ENCODE measurements at places on chromosomes 5 and 9.

- DNase-seq, result no peak
Observed at GRCh38 chr5:95486191-95486590, 68.6 kb downstream of the SKIC3 start.

DNA sequence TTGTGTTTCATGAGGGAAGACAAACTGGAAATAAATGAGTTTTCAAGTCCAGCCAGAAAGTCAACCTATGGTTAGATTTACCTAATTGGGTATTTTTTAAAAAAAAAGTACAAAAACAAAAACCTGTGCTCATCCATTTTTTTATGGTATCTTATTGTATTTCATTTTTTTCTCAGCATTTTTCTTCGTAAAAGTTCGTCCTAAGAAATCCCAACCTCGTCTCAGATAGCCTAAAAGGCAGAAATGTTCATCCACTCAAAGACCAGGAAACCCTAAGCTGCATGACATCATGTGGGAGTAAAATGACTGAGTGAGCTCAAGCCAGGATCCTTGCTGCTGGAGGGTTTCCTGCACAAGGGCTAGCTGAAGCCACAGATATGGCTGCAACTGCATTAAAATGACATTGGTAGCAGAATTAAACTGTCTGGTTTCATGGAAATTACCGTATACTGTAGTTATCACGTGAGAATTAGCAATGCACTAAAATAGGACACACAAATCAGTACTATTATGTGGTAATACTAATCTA is 70.4 kb downstream of the NFIB start:
- DNase-seq, result no peak

GRCh38 chr5:137215261-137215660 is 283.9 kb downstream of the SPOCK1 start:
- peak; percentile 41 for DNase-seq

- no peak for DNase-seq
Observed at GRCh38 chr5:81188962-81189361, 44.2 kb upstream of the CKMT2 start.

DNA sequence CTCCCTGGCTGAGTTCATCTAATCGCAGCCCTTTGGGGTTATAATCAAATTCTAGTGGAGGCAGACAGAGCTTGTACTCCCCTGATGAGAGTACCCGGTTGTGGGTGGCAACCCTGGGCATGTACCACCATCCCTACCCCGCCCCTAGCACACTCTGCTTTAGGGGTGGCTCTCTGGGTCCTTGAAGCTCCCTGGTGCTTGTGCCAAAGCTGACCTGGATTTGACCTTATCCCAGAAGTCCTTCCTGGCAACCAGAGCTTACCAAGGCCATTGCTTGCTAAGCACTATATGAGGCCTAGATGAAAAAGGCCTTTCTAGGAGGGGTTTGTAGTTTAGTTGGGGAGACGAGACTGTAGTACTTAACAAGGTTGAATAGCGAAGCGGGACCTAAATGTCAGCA is 72.2 kb downstream of the RGS3 start:
- DNase-seq, result no peak

GRCh38 chr5:5649641-5650040 is 227.2 kb downstream of the ICE1 start:
- no peak for DNase-seq

GRCh38 chr9:79939819-79940218 is 368.1 kb downstream of the TLE4 start:
- no peak for DNase-seq

GRCh38 chr9:136147890-136148714 is 29.4 kb upstream of the TMEM250 start:
- no peak for DNase-seq

DNA sequence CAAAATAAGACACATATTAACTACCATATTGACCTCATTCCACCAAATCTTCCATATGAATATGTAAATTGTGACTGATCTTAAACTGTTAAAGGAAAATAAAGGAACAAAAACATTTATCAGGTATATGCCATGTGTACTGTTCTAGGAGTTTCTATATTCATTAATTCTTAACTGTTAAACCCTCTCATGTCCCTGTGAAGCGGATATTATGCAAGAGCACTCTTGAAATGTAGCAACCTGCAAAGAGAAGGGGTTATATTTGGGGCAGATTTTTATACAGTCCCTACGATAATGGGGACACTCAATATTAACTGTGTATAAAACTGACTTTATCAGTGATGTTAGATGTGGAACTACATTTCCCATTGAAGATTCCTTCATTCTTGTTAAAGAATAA is 184.9 kb upstream of the OR13F1 start:
- no peak for DNase-seq

- DNase-seq, result no peak
Observed at GRCh38 chr9:92592537-92592936, 56.7 kb upstream of the ECM2 start.

GRCh38 chr9:124512806-124513204 is 5.6 kb upstream of the NR5A1 start:
- DNase-seq, result no peak

- no peak for DNase-seq
Observed at GRCh38 chr9:93652604-93653592, 76.5 kb downstream of the PHF2 start.

DNA sequence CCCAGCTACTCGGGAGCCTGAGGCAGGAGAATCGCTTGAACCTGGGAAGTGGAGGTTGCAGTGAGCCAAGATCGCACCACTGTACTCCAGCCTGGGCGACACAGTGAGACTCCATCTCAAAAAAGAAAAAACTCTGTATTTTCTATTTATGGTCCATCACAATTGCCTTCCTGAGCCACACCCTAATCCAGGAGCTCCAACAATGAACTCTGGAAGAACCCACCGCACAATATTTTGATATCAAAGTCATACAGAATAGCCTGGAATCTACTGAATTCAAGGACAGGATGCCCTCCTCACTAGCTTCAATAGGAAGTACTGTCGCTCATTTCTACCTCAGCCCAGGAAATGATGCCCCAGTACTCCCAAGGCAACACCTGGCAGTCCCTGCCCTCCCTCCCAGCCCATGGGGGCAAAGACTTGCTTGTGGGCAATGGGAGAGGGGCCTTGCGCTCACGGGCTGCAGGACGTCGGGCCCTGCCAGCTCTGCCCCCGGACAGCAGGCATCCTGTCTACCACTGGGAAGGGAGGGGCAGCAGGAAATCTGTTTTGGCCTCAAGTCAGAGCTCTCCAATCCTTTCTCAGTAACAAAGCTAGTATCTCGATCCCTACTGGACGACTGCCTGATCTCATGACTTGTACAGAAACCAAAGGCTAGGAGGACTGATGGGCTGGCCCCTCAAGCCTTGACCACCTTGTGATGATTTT is 19.7 kb downstream of the UBAC1 start:
- no peak for DNase-seq

DNA sequence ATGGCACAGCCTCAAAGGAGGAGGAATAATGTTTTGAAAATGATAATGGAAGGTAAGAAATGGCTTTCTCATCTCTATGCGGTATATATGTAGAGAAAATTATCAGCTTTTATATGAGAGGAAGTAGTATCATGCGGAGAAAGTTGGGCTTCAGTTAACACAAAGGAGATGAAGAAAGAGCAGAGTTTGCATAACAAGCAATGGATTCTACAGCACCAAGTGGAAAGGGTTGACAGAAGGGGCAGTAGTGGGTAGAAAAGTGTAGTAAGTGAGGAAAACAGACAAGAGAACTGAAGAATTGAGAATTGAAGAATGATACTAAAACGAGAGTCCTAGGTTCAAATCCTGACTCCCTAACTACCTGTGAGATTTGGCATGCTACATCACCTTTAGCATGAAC is 51.0 kb downstream of the GNG10 start:
- DNase-seq, result no peak

- peak; percentile 84 for DNase-seq
Observed at GRCh38 chr9:114371973-114372917, 15.5 kb downstream of the AKNA start.

DNA sequence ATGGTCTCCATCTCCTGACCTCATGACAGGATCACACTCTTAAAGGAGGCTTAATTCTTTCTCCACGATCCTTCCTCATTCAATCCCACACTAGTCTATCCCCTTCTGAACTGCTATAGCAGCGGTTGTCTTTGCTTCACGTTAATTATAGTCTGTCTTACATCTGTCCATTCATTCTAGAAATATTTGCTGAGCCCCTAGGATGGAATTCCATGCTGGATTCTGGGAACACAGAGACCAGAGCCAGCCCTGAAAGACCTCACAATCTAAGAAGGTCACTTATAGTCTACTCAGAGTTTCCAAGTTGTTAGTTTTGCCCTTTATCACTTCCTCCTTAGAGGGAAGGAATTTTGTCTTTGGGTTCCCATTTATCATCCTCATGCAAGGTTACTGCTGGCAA is 193.5 kb downstream of the GAS1 start:
- no peak for DNase-seq

DNA sequence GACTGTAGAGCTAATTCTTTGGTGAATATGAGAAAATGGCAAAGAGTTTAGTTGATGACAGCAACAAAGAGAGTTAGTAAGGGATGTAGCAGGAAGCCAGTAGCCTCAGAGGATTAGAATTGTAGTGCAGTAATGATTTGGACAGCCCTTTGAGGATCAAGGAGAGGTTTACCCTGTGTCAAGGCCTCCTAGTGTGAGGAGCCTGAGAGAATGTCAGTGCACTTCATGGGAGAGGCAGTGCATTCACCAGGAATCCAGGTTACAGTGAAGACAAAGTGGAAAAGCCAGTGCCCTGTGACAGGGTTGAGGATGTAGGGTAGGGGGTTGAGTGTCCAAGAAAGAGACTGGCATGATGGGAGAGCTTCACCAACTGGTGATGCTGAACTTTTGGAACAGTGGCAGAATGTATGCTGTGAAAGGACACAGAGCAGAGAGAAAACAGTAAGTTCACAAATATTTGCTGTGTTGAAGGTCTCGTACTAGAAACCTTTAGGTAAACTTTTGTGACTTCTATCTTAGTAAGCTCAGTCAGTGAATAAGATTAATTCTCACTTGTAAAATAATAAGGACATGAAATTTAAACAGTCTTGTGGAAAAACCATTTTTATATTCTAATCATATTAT is 27.3 kb downstream of the NLN start:
- no peak for DNase-seq

- DNase-seq, result no peak
Observed at GRCh38 chr5:157487358-157487757, 27.3 kb downstream of the NIPAL4 start.

- DNase-seq, result peak; percentile 82
Observed at GRCh38 chr5:43773478-43773844, 170.5 kb downstream of the NNT start.

DNA sequence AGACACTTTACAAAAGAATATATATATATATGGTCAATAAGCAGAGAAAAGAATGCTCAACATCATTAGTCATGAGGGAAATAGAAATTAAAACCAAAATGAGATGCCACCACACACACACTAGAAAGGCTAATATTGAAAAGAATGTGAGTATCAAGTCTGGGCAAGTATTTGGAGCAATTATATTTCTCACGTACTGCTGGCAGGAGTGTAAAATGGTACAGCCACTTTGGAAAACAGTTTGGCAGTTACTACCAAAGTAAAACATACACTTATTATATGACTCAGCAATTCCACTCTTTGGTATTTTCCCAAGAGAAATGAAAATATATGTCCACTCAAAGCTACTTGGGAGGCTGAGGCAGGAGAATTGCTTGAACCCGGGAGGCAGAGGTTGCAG is 29.8 kb downstream of the NEUROG1 start:
- DNase-seq, result no peak

DNA sequence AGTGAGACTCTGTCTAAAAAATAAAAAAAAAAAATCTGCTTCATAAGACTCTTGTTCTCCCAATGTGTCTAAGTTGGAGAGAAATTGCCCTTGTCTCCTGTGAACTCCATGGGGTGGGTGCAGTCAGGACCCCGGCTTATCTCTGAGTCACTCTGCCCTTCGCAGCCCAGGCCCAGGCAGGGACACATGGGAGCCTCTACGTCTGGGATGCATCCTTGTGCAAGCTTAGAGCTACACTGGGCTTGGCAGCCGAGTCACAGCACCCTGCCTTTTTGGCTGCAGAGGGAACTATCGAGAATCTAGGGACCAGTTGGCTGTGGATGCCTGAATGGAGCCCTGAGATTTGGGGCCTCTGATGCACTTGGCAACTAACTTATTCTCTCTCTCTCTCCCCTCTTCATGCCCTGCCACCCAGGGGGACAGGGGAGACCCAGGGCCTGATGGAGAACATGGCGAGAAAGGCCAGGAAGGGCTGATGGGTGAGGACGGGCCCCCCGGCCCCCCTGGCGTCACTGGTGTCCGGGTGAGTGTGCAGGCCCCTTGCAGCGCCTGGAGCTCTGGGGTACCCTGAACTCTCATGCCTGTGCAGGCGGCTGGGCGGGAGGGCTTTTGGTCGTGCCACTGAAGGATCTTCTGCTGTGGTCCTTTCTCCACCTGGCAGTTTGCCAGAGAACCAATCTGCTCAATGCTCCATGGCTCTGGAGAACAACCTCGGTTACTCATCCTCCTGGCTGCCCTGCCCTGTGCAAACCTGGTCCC is 47.5 kb upstream of the ORM1 start:
- DNase-seq, result peak; percentile 26

DNA sequence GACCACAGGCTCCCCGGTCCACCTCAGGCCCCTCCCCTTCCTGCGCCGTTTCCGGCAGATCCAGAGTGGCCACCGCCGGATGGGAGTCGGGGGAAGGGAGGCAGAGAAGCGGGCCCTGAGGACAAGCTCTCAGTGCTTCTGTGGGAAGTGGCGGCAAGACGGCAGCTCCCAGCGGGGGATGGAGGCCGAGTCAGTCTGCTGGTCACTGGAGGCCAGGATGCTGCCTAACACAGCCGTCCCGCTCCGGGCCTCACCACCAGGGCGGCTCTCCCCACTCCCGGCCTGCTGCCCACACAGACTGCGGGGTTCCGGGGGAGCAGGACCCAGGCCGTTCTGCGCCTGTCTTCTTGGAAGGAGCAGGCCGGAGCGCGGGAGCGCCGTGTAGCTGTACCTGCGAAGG is 31.4 kb downstream of the FXN start:
- no peak for DNase-seq

DNA sequence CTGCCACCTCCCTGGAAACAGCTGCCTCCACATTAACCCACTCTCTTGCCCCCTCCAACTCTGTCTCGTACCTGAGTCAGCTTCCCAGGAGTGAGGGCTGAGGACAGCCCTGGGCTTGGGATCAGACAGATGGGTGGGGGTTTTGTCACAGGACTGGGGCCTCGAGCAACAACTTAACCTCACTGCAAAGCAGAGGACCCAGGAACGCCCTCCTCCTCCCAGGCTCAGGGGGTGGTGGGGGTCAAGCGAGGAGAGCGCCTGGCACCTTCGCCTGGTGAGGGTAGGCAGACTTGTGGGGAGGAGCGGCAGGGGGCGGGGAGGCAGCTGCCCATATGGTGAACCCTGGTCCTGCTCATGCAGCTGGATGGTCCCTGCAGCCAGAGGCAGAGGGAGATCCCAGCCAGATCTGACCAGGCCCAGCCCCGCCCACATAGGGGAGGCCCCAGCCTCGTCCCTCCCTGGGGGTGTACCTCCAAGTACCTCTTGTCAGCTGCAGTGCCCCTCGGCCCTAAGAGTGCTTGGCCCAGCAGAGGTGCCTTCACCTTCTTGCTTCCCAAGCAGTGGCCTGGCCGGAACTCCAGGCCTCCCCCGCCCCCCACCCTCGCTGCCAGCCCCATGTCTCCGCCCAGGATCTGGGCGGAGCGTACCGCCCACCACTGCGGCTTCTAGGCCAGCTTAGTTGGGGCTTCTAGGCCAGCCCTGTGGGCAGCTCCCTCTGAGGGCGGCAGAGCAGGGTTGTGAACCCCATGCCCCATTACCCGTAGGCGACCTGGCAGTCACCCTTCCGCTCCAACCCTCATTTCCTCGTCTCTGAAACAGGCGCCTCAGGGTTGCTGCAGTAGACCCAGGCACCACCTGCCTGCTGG is at the start of gene SARDH:
Gene SARDH (minus strand): TSS at position 579 of the 866 bp plus-strand sequence. CDS start 4,179 bp downstream, outside the sequence.
- peak; percentile 48 for DNase-seq

Measured in EL (cell line).